ENCODE measurements at places on chromosomes 5 and 9. TPM values are rescaled to one million over a fixed set of nuclear protein-coding genes. Genes with fewer than 3 reads are reported as not detected.

DNA sequence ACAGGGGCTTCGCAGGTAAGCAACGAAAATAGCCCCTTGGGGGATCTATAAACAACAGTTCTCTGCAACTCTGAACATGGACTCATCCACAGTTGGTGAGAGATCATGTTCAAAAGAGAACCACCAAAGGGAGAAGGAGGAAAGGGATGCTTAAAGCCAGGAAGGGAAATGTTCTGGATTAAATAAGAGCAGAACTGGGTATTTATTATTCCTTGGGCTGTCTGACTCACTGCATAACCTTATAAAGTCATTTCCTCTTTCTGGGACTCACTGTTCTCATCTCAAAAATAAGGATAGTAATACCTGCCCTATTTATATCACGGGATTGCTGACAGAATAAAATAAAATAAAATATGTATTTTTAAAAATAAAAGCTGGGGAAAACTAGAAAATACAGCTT is 11.2 kb upstream of the MARCHF3 start:
- no peak for DNase-seq
- H3K27me3 ChIP-seq: no peaks in the 10 kb centered on the region
- H3K36me3 ChIP-seq: no peaks in the 10 kb centered on the region
- H3K4me3 ChIP-seq: 0 out of 2 replicates have a peak overlapping the region, but pooled peaks have one; percentile 18

GRCh38 chr9:29697011-29697410 is 2123.7 kb upstream of the C9orf72 start:
- H3K36me3 ChIP-seq: no peaks in the 10 kb centered on the region
- H3K27me3 ChIP-seq: no peaks in the 10 kb centered on the region
- H3K4me1 ChIP-seq: no peaks in the 10 kb centered on the region
- no peak for DNase-seq

GRCh38 chr9:101957705-101958104 is 219.3 kb upstream of the GRIN3A start:
- no peak overlapping the region for H3K27ac ChIP-seq
- no peak overlapping the region for H3K4me3 ChIP-seq
- DNase-seq: no peak
- no peaks in the 10 kb centered on the region for H3K27me3 ChIP-seq
- H3K36me3 ChIP-seq: no peaks in the 10 kb centered on the region
- H3K4me1 ChIP-seq: no peaks in the 10 kb centered on the region

Gene RNF14
- 22.6 TPM for total RNA-seq

Gene FGF10
- 0.32 TPM for total RNA-seq

- no peak for DNase-seq
- no peak overlapping the region for H3K27ac ChIP-seq
- H3K27me3 ChIP-seq: no peaks in the 10 kb centered on the region
- no peaks in the 10 kb centered on the region for H3K36me3 ChIP-seq
- peaks cover 12% of the 10 kb centered on the region for H3K4me1 ChIP-seq
Measured at GRCh38 chr9:21510806-21511205, 28.7 kb upstream of the IFNE start.

GRCh38 chr5:89421035-89421434 is 538.1 kb upstream of the MEF2C start:
- H3K4me3 ChIP-seq: no peak overlapping the region
- peaks cover 3% of the 10 kb centered on the region for H3K27me3 ChIP-seq
- H3K27ac ChIP-seq: no peak overlapping the region

DNA sequence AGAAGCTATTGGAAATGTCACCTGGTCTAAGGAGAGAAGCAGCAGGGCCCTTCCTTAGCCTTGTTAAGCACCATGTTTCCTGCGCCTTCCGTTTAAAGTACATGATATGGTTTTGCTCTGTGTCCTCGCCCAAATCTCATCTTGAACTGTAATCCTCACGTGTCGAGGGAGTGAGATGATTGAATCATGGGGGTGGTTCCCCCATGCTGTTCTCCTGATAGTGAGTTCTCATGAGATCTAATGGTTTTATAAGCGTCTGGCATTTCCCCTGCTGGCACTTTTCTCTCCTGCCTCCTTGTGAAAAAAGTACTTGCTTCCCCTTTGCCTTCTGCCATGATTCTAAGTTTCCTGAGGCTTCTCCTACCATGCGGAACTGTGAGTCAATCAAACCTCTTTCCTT is 49.7 kb downstream of the PRDM6 start:
- no peaks in the 10 kb centered on the region for H3K36me3 ChIP-seq
- no peaks in the 10 kb centered on the region for H3K27me3 ChIP-seq
- no peak overlapping the region for H3K4me3 ChIP-seq
- no peak for DNase-seq
- H3K27ac ChIP-seq: no peak overlapping the region
- peaks cover 10% of the 10 kb centered on the region for H3K4me1 ChIP-seq

Gene DAB2IP
- total RNA-seq: 52.6 TPM

Gene PCDHGA10
- 11.0 TPM for total RNA-seq

- H3K4me1 ChIP-seq: peaks cover 20% of the 10 kb centered on the region
- no peak overlapping the region for H3K4me3 ChIP-seq
- peaks cover 12% of the 10 kb centered on the region for H3K36me3 ChIP-seq
- no peak overlapping the region for H3K27ac ChIP-seq
- no peak for DNase-seq
Measured at GRCh38 chr9:13480693-13481092, 201.2 kb upstream of the MPDZ start.

DNA sequence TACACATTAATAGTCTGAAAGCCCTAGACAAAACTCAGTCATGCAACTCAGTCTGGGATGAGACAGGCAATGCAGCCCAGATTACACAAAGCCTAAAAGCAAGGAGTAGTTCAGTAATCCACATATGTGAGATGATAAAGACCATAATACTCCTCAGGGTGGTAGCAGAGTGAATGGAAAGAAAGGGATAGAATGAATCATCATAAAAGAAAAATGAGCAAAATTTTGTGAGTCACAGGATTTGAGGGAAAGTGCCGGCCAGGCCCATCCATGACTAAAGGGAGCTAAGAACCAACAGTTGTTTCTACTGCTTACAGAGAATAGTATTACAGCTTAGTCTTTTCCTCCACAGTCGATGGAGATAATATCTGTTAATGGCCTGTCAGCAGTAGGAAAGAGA is 90.0 kb upstream of the POU5F2 start:
- peaks cover 12% of the 10 kb centered on the region for H3K36me3 ChIP-seq
- H3K27ac ChIP-seq: no peak overlapping the region
- no peaks in the 10 kb centered on the region for H3K27me3 ChIP-seq
- H3K4me3 ChIP-seq: no peak overlapping the region

- H3K36me3 ChIP-seq: no peaks in the 10 kb centered on the region
- DNase-seq: no peak
- peaks cover 98% of the 10 kb centered on the region for H3K27me3 ChIP-seq
- peaks cover 19% of the 10 kb centered on the region for H3K4me1 ChIP-seq
Measured at GRCh38 chr5:55180016-55180415, 7.0 kb upstream of the CDC20B start.

DNA sequence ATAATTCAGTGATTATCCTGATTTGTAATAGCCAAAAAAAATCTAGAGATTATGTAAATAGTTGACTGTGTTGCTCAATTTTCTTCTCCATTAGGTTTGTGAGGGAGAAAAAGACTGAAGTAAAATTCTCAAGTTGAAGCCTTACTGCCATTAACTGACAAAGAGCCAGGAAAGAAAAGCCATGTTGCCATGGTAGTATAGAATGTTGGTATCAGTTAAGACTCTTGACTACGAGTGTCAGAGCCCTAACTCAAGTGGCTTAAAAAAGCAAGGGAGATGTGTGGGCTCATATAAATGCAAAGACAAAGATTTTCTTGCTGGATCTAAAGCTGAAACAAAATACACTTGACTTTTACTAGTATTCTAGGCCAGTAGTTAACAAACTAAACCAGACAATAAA is 571.7 kb downstream of the KCTD16 start:
- peaks cover 6% of the 10 kb centered on the region for H3K27me3 ChIP-seq
- no peak overlapping the region for H3K27ac ChIP-seq
- H3K36me3 ChIP-seq: no peaks in the 10 kb centered on the region
- H3K4me1 ChIP-seq: no peaks in the 10 kb centered on the region

- H3K36me3 ChIP-seq: peaks cover 7% of the 10 kb centered on the region
- H3K4me1 ChIP-seq: peaks cover 53% of the 10 kb centered on the region
- H3K4me3 ChIP-seq: no peak overlapping the region
- no peaks in the 10 kb centered on the region for H3K27me3 ChIP-seq
- peak overlapping the region; percentile 66 for H3K27ac ChIP-seq
- DNase-seq: no peak
Measured at GRCh38 chr5:31993165-31993961, 180.8 kb downstream of the GOLPH3 start.

Gene RNF44
- total RNA-seq: 233 TPM

DNA sequence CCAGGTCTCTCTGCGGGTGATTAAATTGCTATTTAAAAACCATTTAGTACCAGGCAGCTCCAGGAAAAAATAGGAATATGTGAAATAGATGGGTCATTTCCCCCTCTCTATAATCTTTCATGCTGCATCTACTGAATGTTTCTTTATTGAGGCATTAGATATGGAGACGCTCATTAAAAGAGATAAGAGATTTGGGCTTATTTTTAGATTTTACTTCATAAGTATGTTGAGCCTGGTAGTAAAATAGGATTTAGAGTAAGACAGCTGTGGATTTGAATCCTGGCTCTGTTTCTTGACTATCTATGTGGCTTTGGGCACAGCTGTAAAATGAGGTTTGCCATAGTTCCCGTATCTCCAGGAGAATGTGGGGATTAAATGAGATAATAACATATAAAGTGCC is 451.0 kb upstream of the GRIA1 start:
- H3K27me3 ChIP-seq: no peaks in the 10 kb centered on the region
- no peak for DNase-seq
- H3K36me3 ChIP-seq: no peaks in the 10 kb centered on the region
- no peak overlapping the region for H3K27ac ChIP-seq

- no peaks in the 10 kb centered on the region for H3K36me3 ChIP-seq
- no peaks in the 10 kb centered on the region for H3K27me3 ChIP-seq
- no peak overlapping the region for H3K27ac ChIP-seq
Measured at GRCh38 chr9:129027685-129028191, 393 bp downstream of the SH3GLB2 start.
